ENCODE measurements at places on chromosomes 6 and 20.

DNA sequence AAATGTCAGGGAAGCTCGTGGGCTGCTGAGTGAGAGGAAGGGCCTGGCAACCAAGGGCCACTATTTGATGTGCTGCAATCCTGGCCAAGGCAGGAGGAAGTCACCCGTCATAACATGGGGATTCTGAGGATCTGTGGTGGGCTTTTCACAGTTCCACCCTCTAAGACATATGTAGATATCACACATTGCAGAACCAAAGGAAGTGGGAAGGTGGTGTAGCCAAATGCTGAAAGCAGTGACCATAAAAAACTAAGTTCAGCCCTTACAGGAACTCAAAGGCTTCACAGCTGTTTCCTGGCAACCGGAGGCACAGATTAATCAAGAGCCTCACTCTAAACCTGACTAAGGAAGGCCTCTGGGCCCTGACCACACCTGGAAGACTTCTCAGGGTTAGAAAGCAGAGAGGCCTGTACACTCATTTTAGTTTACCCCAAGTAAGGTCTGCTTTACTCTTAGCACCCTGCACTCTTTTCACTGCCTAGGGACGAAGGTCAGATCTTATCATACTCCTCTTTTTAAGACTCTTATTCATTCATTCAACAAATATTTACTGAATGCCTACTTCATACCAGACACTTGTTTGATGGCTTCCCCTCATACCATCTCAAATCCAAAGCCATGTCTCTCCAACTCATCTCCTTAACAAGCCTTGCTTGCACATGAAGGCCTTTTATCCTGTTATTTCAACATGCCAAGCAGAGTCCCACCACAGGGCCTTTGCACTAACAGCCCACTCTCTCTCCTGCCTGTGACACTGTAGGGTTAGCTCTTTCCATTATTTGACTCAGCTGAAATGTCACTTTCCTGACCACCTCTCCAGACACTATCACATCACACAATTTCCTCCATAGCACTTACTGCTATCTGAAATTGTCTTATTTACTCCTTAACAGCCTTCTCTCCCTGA, 2.6 kb downstream of the UBE2V1 start:
- peak; percentile 10 for DNase-seq

GRCh38 chr6:55822815-55823214, 52.6 kb downstream of the BMP5 start:
- DNase-seq: no peak

DNA sequence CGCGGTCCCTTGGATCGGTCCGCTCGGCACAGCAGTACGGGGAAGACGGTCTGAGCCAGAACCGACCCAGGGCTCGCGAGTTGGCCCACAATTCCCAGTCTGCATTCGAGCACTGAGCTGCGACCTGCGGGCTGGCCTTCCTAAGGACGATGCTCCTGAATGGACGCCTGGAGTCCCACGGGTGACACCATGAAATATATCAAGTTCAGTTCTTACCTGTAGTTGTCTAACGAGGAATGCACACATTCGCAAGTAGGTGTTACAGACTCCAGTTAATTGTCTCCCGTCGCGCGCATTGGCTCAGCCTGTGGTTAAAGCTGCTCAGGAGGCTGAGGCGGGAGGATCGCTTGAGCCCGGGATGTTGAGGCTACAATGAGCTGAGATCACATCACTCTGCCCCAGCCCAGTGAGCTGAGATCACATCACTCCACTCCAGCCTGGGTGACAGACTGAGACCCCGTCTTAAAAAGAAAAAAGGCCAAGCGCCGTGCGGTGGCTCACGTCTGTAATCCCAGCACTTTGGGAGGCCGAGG, 802 bp downstream of the PEX7 start:
- DNase-seq: peak; percentile 2

DNA sequence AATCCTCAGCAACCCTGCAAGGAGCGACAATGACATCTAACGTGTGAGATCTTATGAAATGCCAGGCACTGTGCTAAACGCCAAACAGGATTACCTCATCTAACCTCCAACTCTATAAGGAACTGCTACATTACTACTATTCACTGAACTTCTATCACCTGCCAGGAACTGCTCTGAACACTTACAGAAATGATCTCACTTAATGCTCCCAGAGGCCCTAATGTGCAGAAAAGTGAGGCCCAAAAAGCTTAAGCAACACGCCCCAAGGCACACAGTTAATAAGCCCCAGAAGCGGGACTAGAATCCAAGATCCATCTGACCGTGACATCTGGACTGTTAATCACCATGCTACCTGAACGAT, 28.5 kb downstream of the TRAM2 start:
- DNase-seq: no peak

DNA sequence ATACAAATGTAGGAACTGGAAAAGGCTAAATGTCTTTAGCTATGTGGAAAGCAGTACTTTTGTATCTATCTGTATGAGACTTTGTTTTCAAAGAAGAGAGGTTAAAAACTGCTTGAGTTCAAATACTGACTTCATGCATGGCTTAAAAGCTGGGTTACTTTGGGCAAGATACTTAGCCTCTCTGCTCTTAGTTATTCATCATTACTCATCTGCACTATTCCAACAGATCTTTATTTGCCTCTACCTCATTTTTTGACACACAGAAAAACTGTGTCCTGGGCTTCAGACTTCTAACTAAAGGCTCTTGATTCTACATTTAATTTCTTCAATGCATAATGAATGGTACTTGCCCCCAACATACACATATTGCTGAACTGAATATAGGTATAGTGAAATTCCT, 114.8 kb downstream of the DST start:
- no peak for DNase-seq

- no peak for DNase-seq
These were observed 486.1 kb downstream of the QKI start for GRCh38 chr6:163900570-163900969.

GRCh38 chr20:40336533-40336932, 352.5 kb downstream of the MAFB start:
- no peak for DNase-seq

DNA sequence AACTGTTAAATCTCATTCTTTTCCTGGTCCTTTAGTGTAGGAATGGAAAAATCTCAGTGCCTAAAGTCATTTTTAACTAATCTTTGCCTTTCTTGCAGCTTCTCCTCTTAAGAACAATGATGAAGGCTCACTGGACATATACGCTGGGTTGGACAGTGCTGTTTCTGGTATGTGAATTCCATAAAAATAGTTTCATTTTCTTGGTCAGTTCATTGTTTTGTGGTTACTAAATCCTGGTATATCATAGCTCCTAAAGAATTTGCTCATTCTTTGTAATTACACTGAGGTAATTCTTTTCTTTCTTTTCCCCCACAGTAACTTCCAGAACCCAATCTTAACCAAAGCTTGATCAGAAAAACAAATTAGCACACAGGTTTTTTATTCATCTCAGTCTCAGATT, 23.4 kb downstream of the CASP8AP2 start:
- no peak for DNase-seq

DNA sequence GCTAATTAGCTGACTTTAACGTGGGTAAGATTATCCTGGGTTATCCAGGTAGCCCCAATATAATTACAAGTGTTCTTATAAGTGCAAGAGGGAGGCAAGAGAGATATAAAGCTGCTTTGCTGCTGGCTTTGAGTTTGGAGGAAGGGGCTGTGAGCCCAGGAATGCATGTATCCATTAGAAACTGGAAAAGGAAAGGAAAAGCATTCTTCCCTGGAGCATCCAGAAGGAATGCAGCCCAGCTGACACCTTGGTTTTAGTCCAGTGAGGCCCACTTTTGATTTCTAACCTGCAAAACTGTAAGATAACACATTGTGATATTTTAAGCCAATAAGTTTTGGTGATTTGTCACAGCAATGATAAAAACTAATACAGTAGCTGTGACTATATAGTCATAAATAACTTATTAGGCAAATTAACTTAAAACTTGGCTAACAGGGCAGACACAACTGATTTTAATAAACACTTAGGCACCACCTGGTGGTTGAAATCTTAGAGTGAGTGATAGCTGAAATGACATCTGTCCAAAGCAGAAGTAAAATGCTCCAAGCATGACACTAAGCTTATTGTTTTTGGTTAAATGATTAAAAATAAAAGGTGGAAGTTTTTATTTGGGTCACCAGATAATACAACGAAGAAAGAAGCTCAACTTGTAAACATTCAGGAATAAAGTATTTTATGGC, 35.6 kb downstream of the ADGRF4 start:
- DNase-seq: no peak
